ENCODE measurements at places on chromosomes 1 and 21.

GRCh38 chr1:205304695-205305070, 16.9 kb downstream of the NUAK2 start:
- no peak for DNase-seq

- DNase-seq = no peak
These were observed 204.4 kb downstream of the PLA2G4A start for GRCh38 chr1:187032982-187033692.

- no peak for DNase-seq
These were observed 710 bp upstream of the PRPF3 start for GRCh38 chr1:150320667-150320978.

GRCh38 chr1:150976401-150976821, 1.8 kb upstream of the CERS2 start:
- no peak for DNase-seq

DNA sequence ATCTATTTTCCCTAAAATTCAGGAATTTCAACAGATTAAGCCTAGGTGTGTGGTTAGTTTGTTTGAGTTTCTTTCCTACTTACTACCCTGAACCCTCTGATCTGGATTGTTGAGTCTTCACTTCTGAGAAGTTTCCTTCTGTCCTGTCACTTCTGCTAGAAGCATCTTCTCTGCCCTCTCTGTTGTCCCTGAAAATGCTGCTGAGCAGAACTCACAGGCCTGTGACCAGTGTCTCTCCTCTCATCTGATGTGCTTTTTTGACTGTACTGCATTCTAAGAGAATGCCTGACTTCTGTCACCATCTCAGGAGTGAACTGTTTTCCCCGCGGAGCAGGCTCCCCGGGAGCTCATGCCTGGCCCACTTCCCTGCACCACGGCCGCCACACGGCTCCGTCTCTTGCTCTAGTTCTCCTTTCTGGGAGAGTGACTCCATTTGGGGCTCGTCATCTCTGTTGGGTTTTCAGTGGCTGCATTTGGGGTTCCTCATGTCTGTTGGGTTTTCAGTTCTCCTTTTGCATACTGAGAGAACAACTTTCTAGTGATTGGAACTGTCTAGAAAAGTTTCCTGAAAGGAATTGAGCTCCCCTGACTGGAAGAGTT, 77.9 kb downstream of the POFUT2 start:
- no peak for DNase-seq

GRCh38 chr1:226490426-226490809, 58.1 kb upstream of the STUM start:
- DNase-seq = no peak

DNA sequence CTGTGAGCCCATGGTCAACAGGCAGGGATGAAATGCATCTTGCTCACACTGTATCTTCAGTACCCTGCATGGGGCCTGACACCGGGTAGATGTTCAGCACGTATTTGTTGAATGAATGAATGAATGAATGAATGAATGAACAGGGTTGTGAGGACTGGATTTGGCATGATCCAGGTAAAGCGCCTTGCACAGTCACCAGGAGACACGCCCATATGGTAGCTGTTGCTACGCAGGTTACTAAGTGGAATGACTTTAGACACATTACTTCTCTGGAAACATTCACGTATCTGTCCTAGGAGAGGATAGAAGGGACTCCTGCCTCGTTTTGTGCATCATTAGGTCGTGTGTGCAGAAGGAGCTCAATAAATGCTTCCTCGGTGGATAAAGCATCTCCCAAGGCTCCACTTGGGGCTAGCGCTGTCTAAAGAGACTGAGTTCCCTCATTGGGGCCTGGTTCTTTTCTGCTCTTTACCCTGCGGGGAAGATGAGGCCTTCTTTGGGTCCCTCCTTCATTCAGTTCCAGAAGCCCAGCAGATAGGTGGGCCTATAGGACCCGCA, 54.2 kb downstream of the NDUFS5 start:
- no peak for DNase-seq

DNA sequence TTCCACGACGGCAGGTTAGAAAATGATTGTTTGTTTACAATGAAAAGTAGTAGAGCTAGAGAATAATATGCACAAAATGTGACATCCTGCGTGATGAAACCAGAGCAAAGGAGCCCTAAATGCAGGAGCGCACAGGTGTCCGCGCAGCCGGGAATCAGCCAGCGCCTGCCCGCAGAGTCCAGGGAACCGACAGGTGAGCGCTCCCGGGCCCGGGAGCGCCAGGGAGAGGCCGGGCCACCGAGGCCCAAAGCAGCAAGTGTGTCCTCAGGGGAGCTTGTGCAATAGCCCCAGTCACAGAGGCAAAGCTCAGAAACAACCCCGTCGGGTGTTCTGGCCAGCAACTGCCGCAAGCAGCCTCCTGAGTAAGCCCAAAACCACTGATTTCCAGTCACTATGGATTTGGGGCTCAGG, 789 bp upstream of the GALE start:
- no peak for DNase-seq

GRCh38 chr1:43482215-43482614, 28.5 kb upstream of the HYI start:
- DNase-seq = no peak

- no peak for DNase-seq
These were observed 278.5 kb downstream of the KCNH1 start for GRCh38 chr1:210855440-210855839.

GRCh38 chr1:5949085-5949760, 43.0 kb downstream of the NPHP4 start:
- no peak for DNase-seq

DNA sequence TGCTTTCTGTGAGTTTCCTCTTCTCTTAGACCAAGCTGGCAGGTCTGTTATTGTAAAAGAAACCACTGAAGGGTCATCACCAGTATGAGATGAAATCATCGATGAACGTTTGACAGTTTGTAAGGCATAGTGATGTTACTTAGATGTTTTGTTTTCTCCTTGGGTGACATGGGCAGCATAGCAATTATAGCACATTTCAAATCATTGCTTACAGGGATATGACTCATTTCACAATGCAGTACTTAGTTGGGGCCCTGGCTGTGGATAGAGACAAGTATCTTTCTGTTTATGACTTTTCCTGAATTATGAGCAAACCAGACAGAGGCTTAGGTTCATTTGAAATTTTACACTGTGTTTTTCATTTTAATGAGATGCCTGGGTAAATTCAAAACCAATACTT, 313.0 kb downstream of the RWDD3 start:
- DNase-seq = no peak

DNA sequence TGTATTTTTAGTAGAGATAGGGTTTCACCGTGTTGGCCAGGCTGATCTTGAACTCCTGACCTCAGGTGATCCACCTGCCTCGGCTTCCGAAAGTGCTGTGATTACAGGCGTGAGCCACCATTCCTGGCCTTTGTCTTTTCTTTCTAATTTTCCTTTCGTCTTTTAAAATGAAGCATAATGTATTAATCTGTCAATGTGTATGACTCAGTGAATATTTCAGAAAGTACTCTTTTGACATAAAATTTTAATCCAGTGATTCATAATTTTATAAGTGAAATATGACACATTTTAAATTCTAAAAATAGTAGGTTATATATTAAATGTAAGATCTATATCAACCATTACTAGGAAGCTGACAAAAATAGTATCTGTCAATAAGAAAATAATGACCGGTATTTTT, 1059.0 kb upstream of the PRMT6 start:
- DNase-seq = no peak

DNA sequence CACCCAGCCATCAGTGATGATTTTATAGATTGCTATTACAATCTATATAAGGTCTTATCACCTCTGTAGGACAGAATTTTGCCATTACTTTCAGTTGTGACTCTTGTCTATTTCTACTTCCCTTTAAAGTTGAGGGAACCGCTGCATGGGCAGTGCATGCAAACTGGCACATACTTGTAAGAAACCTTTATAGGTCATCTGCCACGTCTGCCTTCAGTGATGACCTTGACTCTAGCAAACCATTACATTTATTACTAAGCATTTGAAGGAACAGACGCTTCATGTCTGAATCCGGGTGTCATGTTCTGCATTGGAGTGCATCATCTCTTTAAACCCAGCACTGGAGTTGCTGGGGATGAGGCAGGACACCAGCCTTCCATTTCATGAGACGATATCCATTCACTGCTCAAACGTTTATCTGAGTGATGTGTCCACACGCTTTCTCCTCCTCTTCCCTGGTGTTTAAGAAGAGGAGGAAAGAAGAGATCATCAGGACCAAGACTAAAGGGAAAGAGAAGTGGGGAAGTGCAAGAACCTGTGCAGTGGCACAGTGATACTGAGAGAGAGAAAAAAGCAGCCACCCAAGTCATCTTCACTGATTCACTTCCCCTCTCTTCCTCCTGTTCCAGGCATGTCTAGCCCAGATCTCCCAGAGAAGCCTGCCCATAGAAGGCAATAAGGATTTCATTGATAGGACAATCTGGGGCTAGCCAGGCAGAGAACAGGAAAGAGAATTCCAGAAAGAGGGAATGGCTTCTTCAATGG, 14.1 kb downstream of the CCSAP start:
- no peak for DNase-seq

- DNase-seq = no peak
These were observed 3.0 kb downstream of the LDLRAD2 start for GRCh38 chr1:21814981-21815582.

- no peak for DNase-seq
These were observed 36.2 kb downstream of the HSPG2 start for GRCh38 chr1:21900766-21901472.

- DNase-seq = peak; percentile 31
These were observed 664 bp downstream of the LRRC47 start for GRCh38 chr1:3795453-3796214.

DNA sequence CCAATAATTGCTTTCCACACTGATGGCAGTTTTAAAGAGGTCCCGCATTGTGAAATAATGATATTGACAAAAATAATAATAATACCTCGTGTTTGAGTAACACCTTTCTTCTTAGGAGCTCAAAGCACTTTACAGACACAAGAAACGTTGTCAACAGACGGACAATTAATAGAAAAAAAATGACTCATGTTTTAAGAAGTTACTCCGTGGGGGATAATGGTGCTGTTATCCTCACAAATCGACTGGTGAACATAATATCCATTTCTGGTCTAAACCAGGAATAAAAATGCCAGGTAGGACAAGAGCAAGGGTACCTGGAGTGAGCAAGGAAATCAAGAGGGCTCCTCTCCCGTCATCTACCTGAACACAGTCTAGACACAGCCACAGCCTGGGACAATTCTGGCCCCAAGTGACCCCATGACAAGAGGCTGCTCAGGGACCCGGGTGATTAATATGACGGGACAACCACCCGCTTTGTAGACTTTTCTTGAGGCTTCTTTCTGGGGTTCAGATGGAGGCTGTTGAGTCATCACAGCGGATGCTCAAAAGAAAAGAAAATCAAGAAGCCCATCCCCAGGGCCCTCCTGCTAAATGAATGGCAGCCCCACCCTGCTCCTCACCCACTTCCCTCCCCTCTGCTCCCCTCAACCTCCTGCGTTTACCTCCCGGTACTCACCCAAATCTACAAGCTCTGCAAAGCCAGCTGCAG, 146.2 kb upstream of the IRF2BP2 start:
- no peak for DNase-seq

- no peak for DNase-seq
These were observed 7.3 kb upstream of the S100A3 start for GRCh38 chr1:153556348-153556747.

DNA sequence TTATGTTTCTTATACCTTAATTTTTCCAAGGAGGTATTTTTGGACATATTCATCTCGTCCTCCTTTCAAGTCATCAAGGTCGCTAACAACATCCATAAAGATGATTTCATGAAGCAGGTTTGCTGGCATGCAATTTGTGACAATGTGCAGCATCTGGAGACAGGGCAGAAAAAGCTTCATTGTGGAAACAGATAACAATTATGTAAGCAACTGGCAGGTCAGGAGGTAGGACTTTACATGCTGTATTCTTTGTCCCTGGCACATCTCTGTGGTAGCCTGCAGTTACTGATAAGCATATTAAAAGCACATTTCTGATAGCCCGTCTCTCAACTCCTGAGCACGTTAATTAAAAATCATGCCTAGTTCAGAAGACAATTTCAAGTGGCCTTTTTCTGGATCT, 156.8 kb downstream of the LEPR start:
- no peak for DNase-seq

All from OCI-LY7 (cell line).